ENCODE measurements at places on chromosomes 1 and 21. TPM values are rescaled to one million over a fixed set of nuclear protein-coding genes. Genes with fewer than 3 reads are reported as not detected.
A peak's percentile ranks its signal among the peaks of the same experiment; 100 is the strongest.

KRTAP15-1 gene
- not detected for total RNA-seq

LCE1D gene
- not detected for total RNA-seq

LRRC7 gene
- not detected for total RNA-seq

CLDN8 gene
- not detected for total RNA-seq

CCDC27 gene
- total RNA-seq = not detected

GPX7 gene
- 23.1 TPM for total RNA-seq

- no peak for DNase-seq
- no peaks in the 10 kb centered on the region for H3K4me1 ChIP-seq
- H3K4me3 ChIP-seq = no peak overlapping the region
- H3K27me3 ChIP-seq = no peaks in the 10 kb centered on the region
- no peaks in the 10 kb centered on the region for H3K36me3 ChIP-seq
Measured at GRCh38 chr1:47816325-47817071, 180.7 kb downstream of the TRABD2B start.

- H3K27me3 ChIP-seq = no peaks in the 10 kb centered on the region
- no peak overlapping the region for H3K4me3 ChIP-seq
- H3K27ac ChIP-seq = no peak overlapping the region
- peaks cover 2% of the 10 kb centered on the region for H3K4me1 ChIP-seq
- no peak for DNase-seq
Measured at GRCh38 chr1:33366762-33367484, 46.0 kb upstream of the A3GALT2 start.

GRCh38 chr1:183814121-183814681 lies 9.3 kb downstream of the RGL1 start:
- H3K4me1 ChIP-seq = no peaks in the 10 kb centered on the region
- H3K27ac ChIP-seq = no peak overlapping the region

- H3K36me3 ChIP-seq = no peaks in the 10 kb centered on the region
- peaks cover 15% of the 10 kb centered on the region for H3K27me3 ChIP-seq
- H3K4me1 ChIP-seq = peaks cover 16% of the 10 kb centered on the region
- no peak for DNase-seq
Measured at GRCh38 chr1:33380811-33381210, 50.1 kb downstream of the PHC2 start.

DNA sequence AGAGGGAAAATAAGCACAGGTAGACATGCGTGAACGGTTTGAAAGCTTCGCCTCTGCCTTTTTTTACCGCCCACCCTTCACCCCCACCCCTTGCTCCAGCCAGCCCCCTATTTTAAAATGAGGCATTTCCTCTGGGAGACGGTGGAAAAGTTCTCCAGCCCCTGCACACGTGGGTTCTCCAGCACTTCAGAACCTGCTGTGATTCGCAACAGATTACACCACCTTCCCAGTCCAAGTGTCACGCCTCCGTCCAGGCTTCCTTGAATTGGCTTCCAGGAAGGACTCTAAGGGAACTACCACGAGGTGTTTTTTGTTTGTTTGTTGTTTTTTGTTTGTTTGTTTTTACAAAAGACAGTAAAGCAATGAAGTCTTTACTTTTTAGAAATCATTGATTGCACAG lies 2.6 kb downstream of the LRRC7 start:
- peaks cover 11% of the 10 kb centered on the region for H3K4me1 ChIP-seq
- no peak overlapping the region for H3K27ac ChIP-seq
- H3K4me3 ChIP-seq = no peak overlapping the region

DNA sequence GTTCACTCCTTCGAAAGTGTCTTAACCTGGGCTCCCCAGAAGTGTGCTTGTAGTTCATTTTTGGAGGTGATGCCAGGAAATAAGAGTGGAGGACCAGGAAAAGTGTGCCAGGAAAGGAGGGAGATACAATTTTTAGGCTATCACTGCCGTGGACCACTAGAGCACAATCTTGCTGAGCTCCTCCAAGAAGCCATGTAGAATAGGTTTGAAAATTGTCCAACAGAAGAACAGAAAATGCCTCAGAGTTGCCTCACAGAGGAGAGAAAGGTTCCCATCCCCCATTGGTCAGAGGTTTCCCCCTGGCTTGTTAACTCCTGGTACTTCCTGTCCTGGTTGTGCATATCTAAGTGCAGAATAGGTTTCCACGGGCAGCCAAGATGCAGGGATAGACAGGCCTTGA lies 41.6 kb downstream of the CATSPERE start:
- H3K27ac ChIP-seq = no peak overlapping the region
- H3K4me3 ChIP-seq = no peak overlapping the region
- DNase-seq = no peak
- H3K4me1 ChIP-seq = no peaks in the 10 kb centered on the region
- H3K36me3 ChIP-seq = peaks cover 5% of the 10 kb centered on the region

GRCh38 chr1:24263746-24264145 lies 55.4 kb upstream of the GRHL3 start:
- no peak overlapping the region for H3K27ac ChIP-seq
- no peaks in the 10 kb centered on the region for H3K36me3 ChIP-seq
- no peak overlapping the region for H3K4me3 ChIP-seq
- no peak for DNase-seq

DNA sequence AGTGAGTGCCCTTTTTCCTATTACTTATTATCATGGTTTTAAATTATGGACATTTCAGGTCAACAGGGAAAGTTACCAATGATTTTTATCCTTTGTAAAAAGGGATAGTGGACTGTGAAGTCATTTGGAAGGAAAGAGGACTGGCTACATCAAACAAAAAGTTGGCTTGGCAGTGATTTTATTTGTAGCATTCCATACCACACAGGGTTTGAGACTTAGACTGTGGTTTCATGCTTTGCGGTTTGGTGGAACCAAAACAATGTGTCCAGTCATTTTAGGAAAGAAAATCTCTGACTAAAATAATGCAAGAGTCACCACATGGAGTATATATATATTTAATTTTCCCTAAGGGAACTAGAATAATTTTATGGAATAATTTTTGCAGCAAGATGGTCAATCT lies 239.5 kb downstream of the HMCN1 start:
- peaks cover 9% of the 10 kb centered on the region for H3K27me3 ChIP-seq
- H3K4me1 ChIP-seq = no peaks in the 10 kb centered on the region
- no peak overlapping the region for H3K4me3 ChIP-seq
- no peak for DNase-seq

DNA sequence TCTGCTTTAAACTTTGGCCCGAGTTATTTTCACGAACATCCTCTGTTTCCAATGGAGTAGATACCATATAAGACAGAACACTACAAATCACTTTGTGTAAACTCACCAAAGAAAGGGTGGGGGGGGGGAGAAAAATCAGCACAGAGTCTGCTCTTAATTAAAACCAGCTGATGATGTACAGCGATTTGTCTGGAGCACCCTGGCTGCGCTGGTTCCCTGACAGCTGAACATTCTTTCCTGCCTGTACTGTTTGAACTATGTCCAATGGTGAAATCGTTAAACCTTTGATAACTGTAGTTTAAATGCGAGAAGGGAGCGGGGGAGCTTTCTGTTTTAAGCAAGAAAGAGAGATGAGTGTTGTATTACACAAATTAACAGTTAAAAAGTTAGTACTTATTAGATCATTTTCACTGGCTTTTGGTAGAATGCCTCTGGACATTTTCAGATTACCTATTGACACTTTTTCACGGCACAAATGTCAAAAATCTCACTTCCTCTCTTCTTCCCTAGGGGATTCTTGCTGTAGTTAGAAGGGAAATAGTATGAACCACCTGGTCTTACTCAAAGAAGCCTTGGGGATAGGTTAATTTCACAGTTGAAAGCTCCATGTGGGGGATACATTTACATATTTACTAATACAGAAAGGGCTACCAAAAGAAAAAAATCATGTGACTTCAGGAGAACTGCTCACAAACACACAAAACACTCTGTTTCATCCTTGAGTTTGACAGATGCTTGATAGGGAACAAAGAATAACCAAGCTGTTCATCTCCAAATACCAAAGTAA lies 140.2 kb upstream of the RUNX1 start:
- H3K36me3 ChIP-seq = peaks cover 2% of the 10 kb centered on the region
- peaks cover 18% of the 10 kb centered on the region for H3K4me1 ChIP-seq
- no peak overlapping the region for H3K27ac ChIP-seq
- peaks cover 3% of the 10 kb centered on the region for H3K27me3 ChIP-seq
- no peak overlapping the region for H3K4me3 ChIP-seq

DNA sequence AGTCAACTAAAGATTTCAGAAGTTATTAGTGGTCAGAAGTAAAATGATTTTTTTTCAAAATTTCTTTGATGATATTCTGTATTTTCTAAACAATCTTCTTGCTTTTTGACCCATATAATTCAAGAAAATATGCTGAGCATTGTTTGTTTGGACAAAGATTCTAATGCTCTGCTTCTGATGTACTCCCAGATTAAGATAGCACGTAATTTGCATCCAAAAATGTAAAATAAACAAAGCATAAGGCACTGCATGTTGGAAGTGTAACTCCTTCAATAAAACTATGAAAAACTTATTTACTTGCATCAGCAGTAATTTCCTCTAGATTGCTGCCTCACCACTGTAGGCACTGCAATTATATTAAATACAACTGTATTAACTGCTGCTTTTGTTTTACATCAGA lies 1054.1 kb downstream of the TTLL7 start:
- H3K27me3 ChIP-seq = no peaks in the 10 kb centered on the region
- no peaks in the 10 kb centered on the region for H3K4me1 ChIP-seq
- no peaks in the 10 kb centered on the region for H3K36me3 ChIP-seq
- no peak overlapping the region for H3K27ac ChIP-seq

GRCh38 chr1:51926171-51926812 lies 47.8 kb upstream of the NRDC start:
- H3K27me3 ChIP-seq = peaks cover 4% of the 10 kb centered on the region
- DNase-seq = peak; percentile 18
- no peak overlapping the region for H3K27ac ChIP-seq

GRCh38 chr1:71264039-71264438 lies 183.2 kb upstream of the ZRANB2 start:
- H3K36me3 ChIP-seq = no peaks in the 10 kb centered on the region
- H3K27me3 ChIP-seq = no peaks in the 10 kb centered on the region
- H3K4me1 ChIP-seq = no peaks in the 10 kb centered on the region

GRCh38 chr1:95146637-95147036 lies 29.5 kb downstream of the TLCD4 start:
- DNase-seq = no peak
- peaks cover 5% of the 10 kb centered on the region for H3K27me3 ChIP-seq
- no peak overlapping the region for H3K4me3 ChIP-seq
- H3K27ac ChIP-seq = no peak overlapping the region
- no peaks in the 10 kb centered on the region for H3K4me1 ChIP-seq

GRCh38 chr1:52657702-52658101 lies 24.7 kb downstream of the SHISAL2A start:
- H3K4me1 ChIP-seq = peaks cover 21% of the 10 kb centered on the region
- H3K36me3 ChIP-seq = peaks cover 15% of the 10 kb centered on the region
- H3K4me3 ChIP-seq = no peak overlapping the region
- no peaks in the 10 kb centered on the region for H3K27me3 ChIP-seq
- no peak overlapping the region for H3K27ac ChIP-seq

- no peak overlapping the region for H3K27ac ChIP-seq
- DNase-seq = no peak
- H3K4me1 ChIP-seq = peaks cover 32% of the 10 kb centered on the region
- no peaks in the 10 kb centered on the region for H3K36me3 ChIP-seq
- H3K27me3 ChIP-seq = no peaks in the 10 kb centered on the region
- H3K4me3 ChIP-seq = no peak overlapping the region
Measured at GRCh38 chr1:226447932-226448665, 40.2 kb upstream of the PARP1 start.

- no peak overlapping the region for H3K4me3 ChIP-seq
- H3K4me1 ChIP-seq = peaks cover 55% of the 10 kb centered on the region
- peak overlapping the region; percentile 66 for H3K27ac ChIP-seq
Measured at GRCh38 chr1:114468710-114469468, 42.1 kb downstream of the TRIM33 start.

DNA sequence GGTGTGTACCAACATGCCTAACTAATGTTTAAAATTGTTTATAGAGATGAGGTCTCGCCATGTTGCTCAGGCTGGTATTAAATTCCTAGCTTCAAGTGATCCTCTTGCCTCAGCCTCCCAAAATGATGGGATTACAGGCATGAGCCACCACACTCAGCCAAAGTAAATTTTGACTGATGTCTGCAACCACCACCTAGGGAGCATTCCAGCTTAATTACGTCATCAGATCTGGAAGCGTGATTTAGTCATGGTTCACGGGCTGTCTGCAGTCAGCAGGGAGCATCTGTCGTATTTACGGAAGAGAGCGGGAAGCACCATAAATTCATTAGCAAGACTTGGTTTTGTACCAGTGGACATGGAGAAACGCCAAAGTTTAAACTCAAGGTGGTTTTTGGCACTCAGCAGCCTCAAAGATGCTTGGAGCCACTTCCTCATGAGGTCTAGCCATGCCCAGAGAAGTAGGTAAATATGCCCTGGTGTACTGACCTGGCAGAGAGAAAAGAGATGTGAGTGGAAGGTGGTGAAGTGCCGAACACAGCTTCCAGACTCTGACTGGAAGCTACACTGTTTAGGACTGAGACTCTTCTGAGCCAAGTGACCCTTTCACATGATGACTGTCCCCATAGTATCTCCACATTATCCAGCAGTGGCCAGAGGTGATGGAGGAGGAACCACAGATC lies 60.8 kb upstream of the SLC35F3 start:
- no peaks in the 10 kb centered on the region for H3K36me3 ChIP-seq
- no peaks in the 10 kb centered on the region for H3K4me1 ChIP-seq
- peaks cover 6% of the 10 kb centered on the region for H3K27me3 ChIP-seq
- H3K27ac ChIP-seq = no peak overlapping the region

DNA sequence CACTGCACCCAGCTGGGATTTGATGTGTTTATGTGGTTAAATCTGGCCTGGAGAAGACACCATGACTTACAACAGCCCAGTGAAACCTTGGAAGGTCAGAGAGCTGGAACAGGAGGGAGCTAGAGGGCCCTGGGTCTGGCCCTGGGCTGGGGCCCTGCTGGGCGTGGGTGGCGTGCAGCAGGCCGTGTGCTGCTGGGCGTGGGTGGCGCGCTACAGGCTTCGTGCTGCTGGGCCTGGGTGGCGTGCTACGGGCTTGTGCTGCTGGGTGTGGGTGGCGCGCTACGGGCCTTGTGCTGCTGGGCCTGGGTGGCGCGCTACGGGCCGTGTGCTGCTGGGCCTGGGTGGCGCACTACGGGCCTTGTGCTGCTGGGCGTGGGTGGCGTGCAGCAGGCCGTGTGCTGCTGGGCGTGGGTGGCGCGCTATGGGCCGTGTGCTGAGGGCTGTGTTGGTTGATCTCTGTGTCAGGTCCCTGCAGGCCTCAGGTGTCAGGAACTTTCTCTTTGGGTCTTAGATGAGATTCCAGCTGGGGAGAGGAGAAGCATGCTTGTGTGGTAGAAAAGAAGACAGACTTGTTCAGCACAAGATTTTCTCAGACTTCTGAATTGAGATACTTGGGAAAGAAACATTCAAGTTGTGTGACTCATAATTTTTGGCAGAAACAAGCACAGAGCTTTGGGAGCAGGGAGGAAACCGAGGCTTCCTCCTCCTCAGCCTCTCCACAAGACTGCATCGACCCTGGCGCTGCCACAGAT lies 66.0 kb downstream of the COL18A1 start:
- H3K36me3 ChIP-seq = no peaks in the 10 kb centered on the region
- no peak overlapping the region for H3K27ac ChIP-seq
- no peaks in the 10 kb centered on the region for H3K27me3 ChIP-seq
- no peak for DNase-seq
- H3K4me3 ChIP-seq = no peak overlapping the region
- peaks cover 9% of the 10 kb centered on the region for H3K4me1 ChIP-seq
